Fibroblast of lung (primary cell): ENCODE measurements at places on chromosomes 6 and 20.

DNA sequence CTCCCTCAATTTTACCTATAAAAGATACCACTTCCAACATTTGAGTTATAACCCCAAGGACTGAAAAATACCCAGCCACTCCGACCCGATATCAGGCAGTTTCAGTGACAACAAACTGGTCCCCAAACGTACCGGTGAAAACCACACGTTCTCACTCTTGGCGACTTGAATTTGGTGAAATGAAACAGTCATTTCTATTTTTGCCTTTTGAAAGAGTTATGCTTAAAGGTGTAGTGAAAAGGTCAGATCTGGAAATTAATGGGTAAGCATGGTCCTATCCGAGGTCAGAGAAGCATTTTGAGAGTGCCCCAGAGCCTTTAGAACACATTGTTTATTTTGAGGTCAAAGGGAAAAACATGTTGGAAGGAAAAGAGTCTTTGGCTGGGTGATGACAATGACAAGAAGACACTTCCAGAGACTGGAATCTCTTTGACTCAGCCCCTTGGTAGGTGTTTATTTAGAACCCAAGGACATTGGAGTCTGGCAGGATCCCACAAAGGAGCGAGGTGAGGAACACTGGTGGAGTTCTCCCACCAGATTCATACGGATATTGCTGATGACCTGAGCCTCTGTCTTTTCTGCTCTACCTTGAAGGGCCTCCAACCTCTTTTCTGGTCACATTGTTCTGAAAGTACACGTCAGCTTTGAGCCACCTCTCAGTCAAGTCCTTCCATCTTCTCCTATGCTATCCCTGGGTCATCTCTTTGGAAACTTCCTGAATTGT is 235.0 kb downstream of the GMPR start:
- DNase-seq: no peak

DNA sequence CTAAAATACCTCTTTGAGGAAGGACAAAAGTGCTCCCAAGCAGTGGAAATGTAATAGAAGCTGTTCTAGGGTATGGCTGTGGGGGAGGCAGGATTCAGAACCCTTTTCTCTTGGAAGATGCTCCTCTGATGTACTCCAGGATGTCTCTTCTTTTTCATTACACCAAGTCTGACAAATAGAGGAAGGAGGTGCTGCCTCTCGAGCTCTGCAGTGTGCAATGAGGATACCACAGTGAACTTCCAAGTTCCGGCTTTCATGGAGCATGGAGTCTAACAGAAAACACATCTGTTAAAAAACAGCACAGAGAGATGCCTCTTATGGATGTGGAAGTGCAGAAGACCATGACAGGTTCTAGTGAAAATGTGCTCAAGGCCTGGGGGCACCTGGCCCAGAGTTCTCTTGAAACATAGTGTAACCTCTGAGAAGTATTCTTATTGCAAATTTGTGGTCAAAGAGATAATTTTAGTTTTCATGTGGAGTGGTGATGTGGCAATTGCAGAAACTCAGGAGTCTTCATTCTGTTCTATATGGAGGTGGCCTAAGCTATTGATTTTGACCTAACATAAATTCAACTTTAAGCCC is 362.0 kb upstream of the CITED2 start:
- DNase-seq: no peak

DNA sequence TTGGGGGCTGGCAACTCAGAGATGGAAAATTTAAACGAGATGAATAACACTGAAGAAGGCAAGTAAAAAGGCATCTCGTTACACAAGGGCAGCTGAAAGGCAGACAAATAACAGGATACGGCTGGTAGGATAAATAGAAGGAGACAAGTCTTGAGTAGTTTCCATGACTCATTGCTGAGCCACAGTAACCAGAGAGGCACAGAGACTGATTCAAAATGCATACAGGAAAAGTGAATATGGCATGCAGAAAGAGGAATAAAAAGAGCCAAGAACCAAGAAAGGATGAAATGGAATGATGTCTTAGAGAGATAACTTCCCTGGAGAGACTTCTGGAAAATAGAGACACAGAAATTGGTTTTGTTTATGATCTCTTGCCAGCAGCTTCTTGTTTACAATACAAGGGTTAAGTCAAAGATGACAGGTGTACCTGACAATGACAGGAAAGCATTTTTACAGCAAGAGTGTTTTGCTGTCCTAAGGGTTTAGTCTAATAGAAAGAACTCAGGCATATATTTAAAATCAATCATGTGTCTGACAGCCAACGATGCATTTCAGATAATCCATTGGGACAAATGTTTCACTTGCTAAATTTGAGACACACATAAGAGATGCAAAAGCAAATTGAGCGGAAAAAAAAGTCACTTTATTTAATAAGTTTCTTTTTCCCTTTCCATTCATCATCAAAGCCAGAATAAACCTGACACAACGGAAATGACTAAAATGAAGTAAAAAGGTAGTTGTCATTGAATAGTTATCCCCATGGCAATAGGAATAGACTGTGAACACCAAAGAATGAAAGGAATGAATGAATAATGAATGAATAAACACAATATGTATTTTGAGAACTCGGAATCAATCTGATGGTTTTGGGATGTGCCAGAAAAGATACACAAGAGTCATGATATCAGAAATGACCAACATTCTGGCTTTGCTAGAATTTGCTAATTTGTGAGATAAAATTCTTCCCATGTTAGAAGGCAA is 68.0 kb upstream of the KCNQ5 start:
- DNase-seq: peak; percentile 96

DNA sequence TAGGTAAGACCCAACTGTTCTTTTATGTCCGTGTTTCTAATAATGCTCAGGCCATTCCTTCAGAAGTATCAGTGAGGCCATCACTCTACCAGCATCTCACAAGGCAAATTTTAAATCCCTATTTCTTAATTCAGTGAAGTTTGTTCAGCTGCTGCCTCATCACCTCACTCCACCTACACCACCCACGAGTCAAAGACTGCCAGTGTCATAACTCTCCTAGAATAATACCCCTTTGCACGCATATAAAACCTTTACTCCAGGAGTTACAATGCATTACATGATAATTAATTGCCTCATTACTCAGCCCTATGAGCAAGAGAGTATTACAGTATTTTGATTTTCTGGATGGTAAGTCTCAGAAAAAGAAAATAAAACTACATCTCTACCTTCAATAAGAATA is 793.6 kb downstream of the TFAP2A start:
- peak; percentile 80 for DNase-seq

GRCh38 chr6:168300975-168301647 is 18.5 kb downstream of the DACT2 start:
- no peak for DNase-seq

GRCh38 chr6:161417717-161418462 is 144.0 kb upstream of the AGPAT4 start:
- DNase-seq: peak; percentile 98

- DNase-seq: no peak
These were observed 205.3 kb upstream of the SIM1 start for GRCh38 chr6:100670056-100670455.

DNA sequence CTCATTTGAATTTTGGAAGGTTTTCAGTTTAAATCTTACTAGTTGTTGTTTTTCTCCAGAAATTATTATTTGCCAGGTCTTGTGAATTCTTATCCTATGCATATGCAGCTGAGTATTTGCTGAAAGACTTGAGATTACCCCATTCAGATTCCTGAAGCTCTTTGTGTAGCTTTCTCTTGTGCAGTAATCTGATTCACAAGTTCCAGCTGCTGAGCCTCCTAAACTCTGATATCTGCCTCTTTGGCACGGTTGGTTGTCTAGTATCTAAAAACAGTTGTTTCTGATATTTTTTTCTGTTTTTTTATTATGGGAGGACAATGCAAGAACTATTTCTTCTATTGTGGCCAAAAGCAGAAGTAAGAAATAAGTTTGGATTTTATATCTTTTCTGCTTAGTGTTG is 863.9 kb upstream of the MANEA start:
- no peak for DNase-seq

DNA sequence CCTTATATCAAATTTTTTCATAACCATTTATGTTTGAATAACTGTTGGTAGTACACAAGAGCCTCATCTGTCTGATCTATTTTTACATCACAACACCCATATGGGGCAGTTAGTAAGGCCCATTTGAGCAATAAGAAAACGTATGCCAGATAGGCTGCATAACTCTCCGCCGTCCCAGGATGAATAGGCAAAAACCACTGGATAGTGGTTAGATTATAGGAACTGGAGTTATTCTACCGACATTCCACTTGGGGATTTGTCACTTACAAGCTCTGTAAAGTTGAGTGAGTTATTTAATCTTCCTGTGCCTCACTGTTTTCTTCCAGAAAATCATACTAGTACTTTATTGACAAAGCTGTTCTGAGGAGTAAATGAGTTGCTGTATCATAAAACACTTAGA is 881.9 kb downstream of the QKI start:
- no peak for DNase-seq

- no peak for DNase-seq
These were observed 10.9 kb upstream of the ADGRF4 start for GRCh38 chr6:47687432-47687831.

DNA sequence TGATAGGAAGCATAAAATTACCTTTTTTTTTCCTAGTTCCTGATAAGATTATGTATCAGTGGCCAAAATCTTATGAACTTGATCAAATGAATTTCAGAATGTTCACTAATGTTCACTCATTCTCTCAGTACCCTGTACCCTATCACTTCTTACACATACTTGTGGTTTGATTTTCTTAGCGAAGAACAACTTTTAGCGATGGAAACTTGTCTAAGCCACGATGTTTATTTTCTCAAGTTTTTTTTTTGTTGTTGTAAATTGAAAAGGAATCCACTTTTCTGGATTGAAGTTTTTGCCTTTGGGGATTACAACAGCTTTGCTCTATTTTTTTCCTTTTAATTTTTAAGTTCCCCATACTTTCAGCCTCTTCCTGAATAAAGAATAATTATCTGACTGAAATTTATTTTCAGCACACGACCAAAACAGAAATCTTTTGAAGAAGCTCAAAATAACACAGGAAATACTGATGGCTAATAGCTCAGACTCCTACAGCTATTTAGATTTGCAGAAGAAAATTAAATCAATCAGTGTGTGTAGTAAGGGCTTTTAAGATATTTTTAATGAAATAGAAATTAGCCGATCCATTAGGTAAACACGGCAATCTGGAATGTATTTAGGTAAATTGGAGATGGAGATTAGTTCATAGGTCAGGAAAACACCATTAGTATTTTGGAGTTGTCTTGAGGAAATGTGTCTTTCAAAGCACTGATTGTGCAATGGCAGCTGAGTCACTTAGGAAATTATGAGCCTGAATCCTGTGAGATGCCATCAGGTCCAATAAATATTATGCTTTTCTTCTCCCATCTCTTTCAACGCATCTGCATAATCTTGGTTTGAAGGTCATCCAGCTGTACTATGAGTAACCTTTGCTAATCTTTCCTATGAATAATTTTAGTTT is 217.5 kb downstream of the GJA1 start:
- DNase-seq: peak; percentile 81

GRCh38 chr6:10809098-10809497 is 29.2 kb downstream of the MAK start:
- no peak for DNase-seq

DNA sequence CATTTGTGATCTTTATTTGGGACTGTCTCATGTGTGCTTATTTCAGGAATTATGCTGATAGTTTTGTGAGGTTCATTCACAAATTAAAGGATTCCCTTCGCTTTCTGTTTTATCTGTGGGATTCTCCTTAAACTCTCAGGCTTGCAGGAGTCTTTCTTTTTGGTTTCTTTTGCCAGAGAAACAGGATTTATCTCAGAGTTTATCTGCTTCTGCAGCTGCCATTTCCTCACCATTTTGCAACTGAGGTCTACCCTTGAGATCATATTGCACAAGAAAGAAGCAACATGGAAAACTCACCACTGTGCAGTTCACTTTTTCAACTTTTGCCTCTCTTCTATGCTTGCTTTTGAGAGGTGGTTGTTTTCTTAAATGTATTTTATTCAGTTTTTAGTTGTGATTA is 201.0 kb downstream of the PRL start:
- peak; percentile 57 for DNase-seq
